ENCODE measurements at places on chromosomes 12 and 14.

DNA sequence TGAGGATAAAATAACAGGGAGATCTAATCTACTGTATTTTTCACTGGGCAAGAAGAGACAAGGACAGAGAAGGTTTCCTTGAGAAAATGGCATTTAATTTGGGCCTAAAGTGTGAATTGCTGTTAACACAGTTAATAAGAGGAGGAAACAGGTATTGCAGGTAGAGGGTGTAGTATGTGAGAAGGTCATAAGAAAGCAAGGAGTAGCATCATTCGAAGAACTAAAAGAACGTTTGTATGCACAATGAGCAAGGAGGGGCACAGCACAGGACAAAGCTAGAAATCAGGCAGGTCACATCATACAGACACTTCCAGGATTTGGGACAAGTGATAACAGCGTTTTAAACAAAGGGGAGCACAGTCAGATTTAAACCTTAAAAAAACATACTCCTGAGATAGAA lies 85.1 kb upstream of the PLEKHA5 start:
- DNase-seq = no peak

- peak; percentile 13 for DNase-seq
Measured at GRCh38 chr12:103560604-103561101, 26.4 kb upstream of the STAB2 start.

DNA sequence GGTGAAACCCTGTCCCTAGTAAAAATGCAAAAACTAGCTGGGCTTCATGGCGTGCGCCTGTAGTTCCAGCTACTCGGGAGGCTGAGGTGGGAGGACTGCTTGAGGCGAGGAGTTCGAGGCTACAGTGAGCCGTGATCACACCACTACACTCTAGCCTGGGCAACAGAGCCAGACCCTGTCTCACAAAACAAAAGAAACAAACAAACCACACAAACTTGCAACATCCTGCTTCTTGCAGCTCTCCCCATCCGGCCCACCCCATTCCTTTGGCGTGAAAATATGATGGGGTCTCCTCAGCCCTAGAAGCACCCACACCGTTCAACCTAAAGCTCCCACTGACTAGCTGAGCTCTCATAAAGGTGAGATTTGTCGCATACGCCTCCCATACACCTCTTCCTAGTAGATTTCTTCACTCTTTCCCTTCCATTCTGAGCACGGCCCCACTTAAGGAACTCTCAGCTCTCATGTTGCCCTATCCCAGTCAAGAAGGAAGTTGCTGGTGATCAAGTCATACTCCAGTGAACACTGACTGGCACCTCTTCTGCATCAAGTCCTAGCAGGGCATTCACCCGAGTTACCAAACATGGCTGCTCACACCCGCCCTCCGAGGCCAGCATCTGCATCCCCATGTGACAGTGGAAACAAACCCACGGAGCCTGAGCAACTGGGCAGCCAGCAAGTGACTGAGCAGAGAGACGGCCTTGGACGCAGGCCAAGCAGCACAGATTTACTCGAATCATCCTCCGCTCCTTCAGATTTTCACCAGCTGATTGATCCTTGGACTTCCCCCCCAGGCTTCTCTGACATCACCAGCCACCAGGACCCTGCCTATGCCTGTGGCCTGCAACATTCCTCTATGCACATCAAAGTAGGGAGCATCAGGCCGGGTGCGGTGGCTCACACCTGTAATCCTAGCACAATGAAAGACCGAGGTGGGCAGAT lies 18.9 kb upstream of the CD27 start:
- DNase-seq = peak; percentile 34

DNA sequence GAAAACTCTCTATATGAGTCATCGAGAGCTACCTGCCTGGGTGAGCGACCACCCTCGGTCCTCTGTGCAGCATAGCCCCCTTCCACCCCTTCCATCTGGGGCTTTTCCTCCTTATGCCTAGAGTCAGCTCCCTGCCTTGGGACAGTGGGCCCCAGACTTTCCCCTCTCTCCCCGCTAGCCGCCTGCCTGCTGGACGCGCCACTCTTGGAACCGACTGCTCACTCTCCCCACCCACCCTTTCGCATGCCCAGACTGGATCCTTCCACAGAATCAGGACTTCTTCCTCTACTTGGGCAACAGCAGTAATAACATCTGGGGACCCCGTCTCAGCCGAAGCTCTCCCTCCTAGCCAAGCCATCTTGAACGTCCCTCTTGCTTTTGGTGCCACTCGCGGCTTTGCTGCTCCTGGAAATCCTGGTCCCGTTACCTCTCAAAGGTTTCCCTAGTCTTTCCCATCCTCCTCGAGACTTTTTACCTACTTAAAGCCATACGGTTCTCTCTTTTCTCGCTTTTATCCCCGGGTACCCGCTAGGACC lies 671 bp downstream of the ESYT1 start:
- DNase-seq = no peak

DNA sequence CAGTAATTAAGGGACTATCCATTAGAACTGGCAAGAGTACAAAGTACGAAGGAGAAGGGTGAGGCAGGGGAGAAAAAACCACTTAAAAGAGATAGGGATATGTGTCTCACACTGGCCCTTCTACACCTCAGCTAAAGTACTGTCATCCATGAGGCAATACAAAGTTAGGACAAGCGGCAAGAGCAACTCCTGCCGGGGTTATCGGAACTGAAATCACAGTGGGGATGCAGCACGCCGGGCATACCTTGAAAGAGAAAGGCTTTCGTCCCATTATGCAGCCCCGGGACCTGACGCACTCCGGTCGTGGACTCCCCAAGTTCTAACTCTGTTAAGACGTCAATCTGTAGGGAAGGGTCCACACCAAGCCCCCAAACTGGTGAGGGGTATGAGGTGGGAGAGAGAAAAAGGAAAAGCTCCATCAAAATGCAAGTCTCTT lies 1.1 kb downstream of the NELL2 start:
- peak; percentile 31 for DNase-seq

DNA sequence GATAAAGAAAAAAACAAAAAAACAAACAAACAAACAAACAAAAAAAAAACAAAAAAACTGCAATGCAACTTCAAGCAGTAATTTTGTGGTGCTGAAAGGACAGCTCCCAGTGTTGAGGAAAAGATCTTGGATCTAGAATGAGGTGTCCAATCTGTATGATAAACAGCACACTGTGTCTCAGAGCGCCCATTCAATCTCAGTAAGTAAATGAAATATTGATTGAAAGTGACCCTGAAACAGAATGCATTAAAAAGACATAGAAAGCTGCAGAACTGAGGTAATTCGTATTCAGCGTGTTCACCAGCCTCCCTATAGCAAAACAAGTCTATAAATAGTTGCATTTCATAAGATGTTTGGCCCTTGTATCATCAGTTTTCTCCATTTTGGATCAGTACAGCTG lies 153.0 kb downstream of the NOVA1 start:
- no peak for DNase-seq

DNA sequence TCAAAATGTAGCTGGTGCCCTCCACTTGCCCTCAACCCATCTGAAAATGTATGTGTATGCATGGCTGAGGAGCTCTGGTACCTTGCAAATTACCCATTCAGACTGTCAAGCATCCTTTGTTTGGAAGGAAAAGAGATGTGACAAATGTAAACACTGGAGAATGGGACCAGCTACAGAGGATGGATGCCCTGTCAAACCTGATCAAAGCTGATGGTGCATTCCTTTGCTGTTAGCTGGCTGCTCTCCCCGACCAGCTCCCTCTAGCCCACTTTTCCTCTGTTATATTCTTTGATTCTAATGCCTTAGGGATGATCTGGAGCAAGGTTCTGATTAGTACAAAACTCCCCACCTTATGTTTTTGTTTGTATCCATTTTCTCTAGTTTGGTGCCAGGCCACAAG lies 310.3 kb downstream of the C12orf75 start:
- DNase-seq = no peak

DNA sequence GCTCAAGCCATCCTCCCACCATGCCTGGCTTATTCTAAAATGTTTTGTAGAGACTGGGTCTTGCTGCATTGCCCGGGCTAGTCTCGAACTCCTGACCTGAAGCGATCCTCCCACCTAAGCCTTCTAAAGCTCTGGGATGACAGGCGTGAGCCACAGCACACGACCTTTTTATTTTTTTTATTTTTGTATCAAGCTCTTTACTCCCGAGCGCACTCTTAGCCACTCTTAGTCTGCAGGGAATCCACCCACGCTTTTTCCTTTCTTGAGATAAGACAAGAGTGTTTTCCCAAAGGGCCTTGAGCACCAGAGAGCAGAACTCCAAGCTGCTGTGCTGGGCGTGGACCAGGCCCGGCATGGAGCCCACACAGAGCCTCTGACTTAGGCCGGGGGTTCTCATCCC lies 23.4 kb downstream of the MAP1LC3B2 start:
- DNase-seq = no peak

DNA sequence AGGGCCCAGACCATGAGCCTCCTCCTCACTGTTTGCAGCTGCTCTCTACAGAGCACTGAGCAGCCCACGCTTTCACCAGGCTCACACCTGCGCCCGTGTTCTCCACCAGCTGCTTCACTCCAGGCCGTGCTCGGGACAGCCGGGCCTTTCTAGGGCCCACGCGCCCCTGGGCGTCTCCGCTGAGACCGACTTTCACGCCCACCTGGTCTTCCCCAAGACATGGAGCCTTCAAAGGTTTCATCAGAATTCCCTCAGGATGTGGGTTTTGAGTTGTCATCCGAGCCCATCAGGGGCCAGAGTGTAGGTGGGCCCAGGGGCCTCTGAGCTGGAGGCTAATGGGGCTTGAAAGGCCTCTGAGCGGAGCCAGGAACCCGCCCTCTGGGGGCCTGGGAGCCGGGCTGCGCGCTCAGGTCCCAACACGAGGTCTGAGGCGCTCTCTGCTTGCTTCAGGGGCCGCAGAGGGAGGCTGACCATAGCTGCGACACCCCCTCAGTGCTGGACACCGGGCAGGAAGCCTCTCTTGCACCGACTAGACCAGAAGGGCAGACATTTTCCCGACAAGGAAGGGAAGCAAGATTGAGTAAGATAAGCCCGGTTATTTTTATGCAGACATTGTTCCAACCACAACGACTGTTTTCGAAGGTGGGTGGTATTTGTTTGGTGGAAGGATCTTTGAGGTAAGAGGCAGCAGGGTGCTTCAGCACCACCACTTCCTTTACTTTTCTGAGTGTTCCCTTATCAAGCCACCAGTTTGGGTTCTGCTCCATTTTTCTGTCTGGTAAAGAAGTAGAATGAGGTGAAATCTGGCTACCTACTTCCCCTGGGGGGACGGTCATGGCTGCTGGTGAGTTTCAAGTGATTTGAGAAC lies 125.0 kb upstream of the FUT8 start:
- peak; percentile 87 for DNase-seq

- DNase-seq = no peak
Measured at GRCh38 chr12:23980826-23981225, 31.4 kb upstream of the SOX5 start.

All from activated CD4-positive, alpha-beta T cell treated with anti-CD3 and anti-CD28 coated beads, Interleukin-10, Interleukin-2, amounts not matched to agents 100 ng/mL and 50 ng/mL, durations not matched to agents 16 hours and 8 hours (primary cell).